ENCODE measurements at places on chromosomes 16 and 17.

DNA sequence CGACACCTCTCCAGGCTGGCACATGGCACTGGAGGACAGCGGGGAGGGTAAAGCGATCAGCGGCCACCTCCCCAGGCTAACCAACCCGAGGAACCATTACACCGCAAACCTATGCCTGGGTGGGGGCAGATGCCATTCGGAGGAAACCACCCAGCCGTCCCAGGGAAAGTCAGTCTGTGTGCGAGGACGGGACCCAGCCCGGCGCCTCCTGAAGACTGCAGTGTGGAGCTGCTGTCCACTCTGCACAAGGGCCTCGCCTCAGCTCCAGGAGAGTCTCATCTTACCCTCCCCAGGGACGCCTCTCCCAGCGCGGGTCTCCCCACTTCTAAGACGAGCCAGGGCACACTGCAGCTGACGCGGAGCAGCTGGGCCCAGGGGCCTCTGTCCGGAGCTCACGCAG is 8.0 kb downstream of the SLC38A10 start:
- no peak for DNase-seq

- no peak for DNase-seq
These were observed 333 bp downstream of the MAFG start for GRCh38 chr17:81927152-81927652.

- DNase-seq, result no peak
These were observed 135.9 kb upstream of the SHISA6 start for GRCh38 chr17:11105141-11105540.

GRCh38 chr17:7732981-7733539 is 15.5 kb downstream of the DNAH2 start:
- no peak for DNase-seq

DNA sequence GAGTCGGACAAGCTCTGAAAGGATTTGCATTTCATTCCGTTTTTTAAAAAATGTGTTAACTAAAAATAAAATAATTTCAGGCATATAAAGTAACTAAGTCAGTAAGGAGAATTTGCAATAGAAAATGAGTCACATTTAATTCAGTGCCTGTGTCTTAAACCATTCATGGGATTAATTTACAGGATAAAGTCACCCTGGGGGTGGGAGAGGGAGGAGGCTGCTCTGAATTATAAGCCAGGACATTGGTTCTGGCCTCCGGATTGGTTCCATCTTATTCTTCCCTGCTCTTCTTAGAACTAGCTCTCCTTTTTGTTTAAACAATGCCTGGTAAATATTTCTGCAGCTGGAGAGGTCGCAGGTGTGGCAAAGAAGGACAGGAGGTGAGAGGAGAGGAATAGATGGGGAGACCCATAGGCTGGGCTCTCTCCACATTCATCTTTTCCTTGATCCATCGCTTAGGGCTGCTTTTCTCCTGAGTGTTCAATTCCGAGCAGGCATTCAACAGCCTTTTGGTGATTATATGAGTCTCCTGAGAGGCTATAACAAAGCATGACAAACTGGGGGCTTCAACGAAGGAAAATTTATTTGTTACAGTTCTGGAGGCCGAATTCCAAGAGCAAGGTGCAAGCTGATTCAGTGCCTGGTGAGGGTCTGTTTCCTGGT is 319.2 kb downstream of the PHKB start:
- DNase-seq, result no peak

- no peak for DNase-seq
These were observed 74.3 kb upstream of the CES5A start for GRCh38 chr16:55949518-55949917.

- DNase-seq, result no peak
These were observed 33.8 kb upstream of the CMIP start for GRCh38 chr16:81410643-81411293.
